Cardiac septum (tissue), 1 donor: ENCODE measurements at places on chromosomes 2 and 18.

GRCh38 chr2:27312152-27312551 lies 3.9 kb upstream of the UCN start:
- DNase-seq, result peak; percentile 47

DNA sequence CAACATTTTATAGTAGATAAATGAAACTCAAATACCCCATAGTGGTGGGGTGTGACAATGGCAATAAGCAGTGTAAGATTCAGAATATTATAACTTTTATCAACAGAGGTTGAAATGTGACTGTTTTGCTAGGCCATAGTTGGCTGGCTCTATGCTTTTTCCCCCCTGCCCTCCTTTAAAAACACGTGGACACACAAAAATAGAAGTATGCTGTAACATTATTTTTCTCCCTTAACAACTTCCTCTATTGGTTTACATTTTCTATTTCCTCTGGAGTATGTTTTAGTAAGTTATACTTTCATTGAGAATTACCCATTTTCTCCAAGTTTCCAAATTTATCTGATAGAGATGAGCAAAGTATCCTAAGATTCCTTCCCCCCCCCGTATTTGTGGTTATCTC lies 31.1 kb downstream of the NDUFAF7 start:
- DNase-seq, result no peak

DNA sequence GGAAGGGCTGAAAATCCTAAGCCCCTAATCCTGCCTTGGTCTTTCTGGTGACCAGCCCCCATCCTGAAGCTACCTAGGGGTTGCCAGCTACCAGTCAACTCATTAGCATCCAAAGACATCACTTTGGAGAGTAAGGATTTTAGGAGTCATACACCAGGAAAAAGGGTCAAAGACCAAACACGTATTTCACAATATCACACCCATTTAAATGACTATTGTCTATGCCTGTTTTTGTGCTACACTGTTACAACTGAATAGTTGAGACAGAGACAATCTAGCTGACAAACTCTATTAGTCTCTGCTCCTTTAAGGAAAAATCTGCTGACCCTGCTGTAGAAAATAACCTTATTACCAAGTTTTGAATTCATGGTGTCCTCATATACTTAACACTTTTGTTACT lies 21.0 kb upstream of the RBBP8 start:
- no peak for DNase-seq

DNA sequence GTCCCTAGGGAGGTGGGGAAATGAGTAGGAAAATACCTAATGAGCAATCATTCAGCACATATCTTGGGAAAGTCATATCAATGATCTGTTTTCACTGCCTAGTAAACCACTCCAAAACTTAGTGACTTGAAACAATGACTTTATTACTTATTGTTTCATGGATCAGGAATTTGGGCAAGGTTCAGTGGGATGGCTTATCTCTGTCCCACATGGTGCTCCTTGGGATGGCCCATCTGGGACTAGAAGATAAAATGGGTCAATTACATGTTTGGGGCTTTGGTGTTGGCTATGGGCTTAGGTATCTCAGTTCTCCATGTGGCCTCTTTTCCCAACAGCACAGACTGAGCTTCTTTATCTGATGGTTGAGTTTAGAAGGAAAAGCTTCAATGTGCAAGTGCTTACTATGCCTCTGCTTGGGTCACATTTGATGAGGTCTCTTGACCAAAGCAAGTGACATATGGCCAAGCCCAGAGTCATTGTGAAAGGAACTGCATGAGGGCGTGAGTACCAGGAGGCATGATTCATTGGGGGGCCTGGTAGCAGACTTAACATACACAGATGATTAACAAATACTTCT lies 218.1 kb upstream of the TNP1 start:
- no peak for DNase-seq

- no peak for DNase-seq
Observed at GRCh38 chr2:182509-183122, 81.2 kb downstream of the SH3YL1 start.

GRCh38 chr18:191725-192124 lies 33.4 kb downstream of the USP14 start:
- no peak for DNase-seq

DNA sequence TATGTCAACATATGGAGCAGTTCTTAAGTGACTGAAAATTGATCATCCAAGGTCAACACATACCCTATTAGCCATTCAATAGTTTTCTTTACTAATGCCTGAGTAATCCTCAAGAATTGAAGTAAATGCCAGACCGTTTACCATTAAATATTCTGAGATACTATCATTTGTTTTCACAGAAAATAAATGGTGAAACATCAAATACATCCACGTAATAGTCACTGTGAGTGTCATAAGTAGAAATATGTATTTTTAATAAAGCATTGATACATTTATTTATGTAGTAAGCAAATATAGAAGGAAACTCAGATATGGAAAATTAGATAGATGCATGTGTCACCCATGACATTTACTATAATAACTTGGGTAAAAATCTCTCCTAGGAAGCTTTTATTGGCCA lies 927.8 kb upstream of the NRXN1 start:
- DNase-seq, result no peak

DNA sequence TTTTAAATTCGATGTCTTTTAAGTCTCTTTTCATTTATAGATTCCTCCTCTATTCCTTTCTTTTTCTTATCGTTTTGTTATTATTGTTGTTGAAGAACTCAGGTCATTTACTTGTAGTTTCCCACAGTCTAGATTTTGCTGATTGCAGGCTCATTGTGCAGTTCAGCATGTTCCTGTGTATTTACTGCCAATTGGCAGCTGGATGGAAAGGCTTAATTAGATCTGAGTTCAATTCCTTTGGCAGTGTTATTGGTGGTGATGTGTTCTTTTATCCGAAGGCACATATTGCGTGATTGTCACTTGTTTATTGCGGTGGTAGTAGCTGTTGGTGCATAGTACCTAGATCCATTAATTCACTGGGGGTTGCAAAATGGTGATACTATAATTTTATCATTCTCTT lies 180.7 kb downstream of the BABAM2 start:
- DNase-seq, result no peak

DNA sequence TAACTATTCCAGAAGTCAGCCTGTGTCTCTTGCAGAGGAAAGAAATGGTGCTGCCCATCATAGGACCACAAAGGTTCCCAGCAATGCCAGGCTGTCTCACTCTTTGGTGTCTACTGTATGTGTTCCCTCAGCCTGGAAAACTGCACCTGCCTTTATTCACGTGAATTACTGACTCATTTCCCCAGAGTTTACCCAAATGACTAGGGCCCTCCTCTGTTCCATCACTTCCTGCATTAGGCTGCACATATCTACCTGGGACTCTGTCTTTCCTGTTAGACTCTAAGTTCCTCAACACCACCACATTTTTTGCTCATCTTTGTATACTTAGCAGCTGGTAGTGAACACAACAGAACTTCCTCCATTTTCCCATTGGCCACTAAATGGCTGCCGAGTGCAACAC lies 188.3 kb downstream of the FHOD3 start:
- no peak for DNase-seq

GRCh38 chr2:232134939-232135338 lies 173.4 kb downstream of the DIS3L2 start:
- DNase-seq, result no peak

DNA sequence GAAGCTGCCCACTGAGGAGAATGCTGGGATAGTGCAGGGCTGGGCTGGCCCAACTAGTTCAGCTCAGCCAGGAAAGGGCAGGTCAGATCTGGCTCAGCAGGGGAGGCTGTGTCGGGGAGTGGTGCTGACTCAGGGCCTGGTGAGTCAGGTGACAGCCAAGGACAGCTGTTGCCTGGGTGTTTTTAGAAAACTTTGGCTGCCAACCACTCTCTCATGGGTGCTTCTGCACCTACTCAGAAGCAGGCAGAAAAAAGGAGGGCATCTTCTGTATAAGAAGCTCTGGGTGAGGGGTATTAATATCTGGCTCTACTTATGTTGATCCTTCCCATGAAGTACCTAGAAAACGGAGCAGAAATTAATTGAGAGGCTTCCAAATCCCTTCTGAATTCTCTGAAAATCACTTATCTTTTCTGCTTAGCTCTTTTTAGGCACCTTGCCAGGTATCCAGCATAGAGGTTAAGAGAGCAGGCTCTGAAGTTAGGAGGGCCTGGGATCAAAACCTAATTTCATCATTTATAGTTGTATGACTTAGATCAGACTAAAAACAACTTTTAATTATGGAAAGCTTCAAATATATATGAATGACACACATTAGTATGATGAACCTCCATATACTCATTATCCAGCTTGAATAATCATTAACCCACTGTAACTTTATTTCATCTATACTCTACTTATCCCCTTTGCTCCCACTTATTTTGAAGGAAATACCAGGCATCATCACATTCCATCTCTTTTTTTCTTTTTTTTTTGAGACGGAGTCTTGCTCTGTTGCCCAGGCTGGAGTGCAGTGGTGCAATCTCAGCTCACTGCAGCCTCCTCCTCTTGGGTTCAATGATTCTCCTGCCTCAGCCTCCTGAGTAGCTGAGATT lies 15.5 kb upstream of the RAB10 start:
- peak; percentile 86 for DNase-seq
